Hematopoietic multipotent progenitor cell (in vitro differentiated cells): ENCODE measurements at places on chromosomes 7 and 10. TPM values are rescaled to one million over a fixed set of nuclear protein-coding genes. Genes with fewer than 3 reads are reported as not detected.
A peak's percentile ranks its signal among the peaks of the same experiment; 100 is the strongest.

Gene PTF1A
- not detected for total RNA-seq

Gene SLIT1
- under 0.01 TPM for total RNA-seq

- DNase-seq: no peak
Measured at GRCh38 chr7:111753968-111754367, 191.7 kb upstream of the IMMP2L start.

- no peak for DNase-seq
Measured at GRCh38 chr7:140402178-140402835, 1.6 kb upstream of the RAB19 start.

Gene COL26A1
- under 0.01 TPM for total RNA-seq

DNA sequence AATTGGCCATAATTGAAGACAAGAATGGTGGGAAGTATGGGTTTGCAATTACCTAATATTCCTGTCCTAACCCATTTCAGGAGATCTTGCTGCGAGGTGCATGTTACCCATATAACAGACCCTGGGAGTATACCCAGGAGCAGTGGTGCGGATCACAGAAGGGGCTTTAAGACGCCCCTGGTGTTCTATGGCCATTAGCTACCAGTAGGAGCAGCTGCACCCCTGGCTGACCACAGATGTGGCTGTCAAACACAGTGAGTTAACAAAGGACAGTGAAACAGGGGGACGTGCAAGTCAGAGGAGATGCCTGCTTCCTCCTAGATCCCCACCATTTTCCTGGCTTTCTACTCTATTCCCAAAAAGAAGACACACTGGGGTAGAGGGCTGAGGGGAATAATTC, 25.2 kb downstream of the AOC1 start:
- DNase-seq: no peak

GRCh38 chr10:133016493-133017202, 71.1 kb upstream of the ADGRA1 start:
- DNase-seq: no peak

- no peak for DNase-seq
Measured at GRCh38 chr7:30674420-30674819, 7.8 kb downstream of the CRHR2 start.

DNA sequence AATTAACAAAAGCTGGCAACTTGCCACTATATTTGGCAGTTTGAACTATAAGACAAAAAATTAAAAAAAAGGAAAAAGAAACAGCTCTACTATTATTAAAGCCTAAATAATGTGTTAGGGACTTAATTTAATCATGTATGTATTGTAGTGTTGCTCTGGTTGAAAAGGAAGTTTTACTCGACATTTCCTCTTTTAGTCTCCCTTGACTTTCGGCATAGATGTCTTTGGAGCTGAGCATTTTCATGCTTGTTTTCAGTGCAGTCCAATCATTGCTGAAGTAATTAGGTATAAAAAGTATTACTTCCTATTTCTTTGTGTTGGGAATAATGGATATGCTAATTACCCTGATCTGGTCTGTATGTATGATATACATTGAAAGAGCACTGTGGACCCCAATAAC, 216.8 kb upstream of the KLF6 start:
- no peak for DNase-seq

Gene XRCC2
- total RNA-seq: 2.4 TPM

Gene ACTL6B
- not detected for total RNA-seq

- no peak for DNase-seq
Measured at GRCh38 chr7:86958380-86958779, 101.1 kb downstream of the ELAPOR2 start.

- no peak for DNase-seq
Measured at GRCh38 chr7:4621396-4621795, 60.7 kb upstream of the FOXK1 start.

GRCh38 chr10:18737236-18737635, 78.0 kb downstream of the ARL5B start:
- no peak for DNase-seq

DNA sequence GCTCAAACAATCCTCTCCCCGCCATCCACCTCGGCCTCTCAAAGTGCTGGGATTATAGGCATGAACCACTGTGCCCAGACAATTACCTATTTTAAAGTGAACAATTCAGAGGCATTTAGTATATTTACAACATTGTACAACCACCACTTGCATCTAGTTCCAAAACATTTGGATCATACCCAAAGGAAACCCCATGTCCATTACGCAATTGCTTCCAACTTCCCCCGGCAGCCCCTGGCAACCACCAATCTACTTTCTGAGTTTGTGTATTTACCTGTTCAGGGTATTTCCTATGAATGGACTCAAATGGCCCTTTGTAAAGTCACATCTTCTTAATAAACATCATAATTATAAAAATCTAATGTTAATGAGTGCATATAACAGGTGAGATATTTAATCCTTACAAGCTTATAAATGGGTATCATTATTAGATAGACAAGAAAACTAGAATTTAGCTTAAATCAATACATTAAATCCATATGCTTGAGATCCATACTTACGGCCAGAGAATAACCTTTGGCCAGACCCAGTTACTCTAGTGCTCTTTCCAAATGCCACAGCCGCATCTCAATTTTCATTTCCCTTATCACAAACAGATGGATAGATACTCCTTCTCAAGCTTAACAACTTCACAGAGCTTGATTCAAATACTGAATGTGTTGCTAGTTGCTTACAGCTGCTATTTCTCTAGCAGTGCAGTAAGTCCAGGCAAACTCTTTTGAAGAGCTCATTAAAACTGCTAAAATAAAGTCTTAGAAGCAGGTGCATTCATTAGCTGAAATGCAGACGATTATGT, 133.4 kb upstream of the MKLN1 start:
- DNase-seq: peak; percentile 57

DNA sequence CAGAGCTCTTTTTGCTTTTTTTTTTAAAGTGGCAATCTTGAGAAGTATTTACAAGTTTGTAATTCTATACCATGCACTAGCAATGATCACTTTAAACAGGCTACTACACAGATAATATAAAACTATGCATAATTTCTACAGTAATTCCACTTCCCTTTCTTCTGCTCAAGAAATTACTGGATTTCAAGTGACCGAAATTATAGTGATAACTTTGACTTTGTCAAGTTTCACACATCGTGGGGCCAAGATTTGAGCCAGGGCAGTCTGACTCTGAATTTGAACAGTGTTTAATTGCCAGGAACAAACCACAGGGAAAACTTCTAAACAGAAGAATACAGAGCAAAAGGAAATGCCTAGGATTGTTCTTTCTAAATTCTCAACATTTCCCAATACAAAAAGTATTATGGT, 288.3 kb upstream of the MKLN1 start:
- no peak for DNase-seq

- DNase-seq: no peak
Measured at GRCh38 chr7:72326365-72326764, 85.8 kb downstream of the CALN1 start.

Gene GUSB
- 89.4 TPM for total RNA-seq

GRCh38 chr10:110803830-110804338, 67.8 kb upstream of the PDCD4 start:
- DNase-seq: peak; percentile 37

DNA sequence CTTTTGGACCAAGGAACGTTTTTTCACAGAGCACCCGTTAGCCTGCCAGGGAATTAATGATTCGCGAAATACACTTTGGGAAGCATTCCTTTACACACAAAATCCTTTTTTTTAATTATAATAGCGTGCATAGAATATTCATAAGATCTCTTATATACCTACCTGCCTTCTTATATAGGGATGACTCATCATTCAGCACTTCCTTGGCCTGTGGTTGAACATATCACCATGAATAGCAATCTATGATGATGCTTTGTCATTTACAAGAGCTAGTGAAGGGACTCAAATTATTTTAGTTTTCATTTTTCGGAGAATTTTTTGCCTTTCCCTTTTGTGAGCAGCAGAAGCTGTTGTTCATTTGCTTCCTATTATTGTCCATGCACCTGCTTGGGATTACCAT, 97.0 kb downstream of the CDH23 start:
- DNase-seq: no peak
